Fibroblast of skin of back (primary cell): ENCODE measurements at places on chromosomes 5 and 9.

- DNase-seq, result peak; percentile 0
Observed at GRCh38 chr5:25754895-25755294, 1110.1 kb upstream of the CDH10 start.

DNA sequence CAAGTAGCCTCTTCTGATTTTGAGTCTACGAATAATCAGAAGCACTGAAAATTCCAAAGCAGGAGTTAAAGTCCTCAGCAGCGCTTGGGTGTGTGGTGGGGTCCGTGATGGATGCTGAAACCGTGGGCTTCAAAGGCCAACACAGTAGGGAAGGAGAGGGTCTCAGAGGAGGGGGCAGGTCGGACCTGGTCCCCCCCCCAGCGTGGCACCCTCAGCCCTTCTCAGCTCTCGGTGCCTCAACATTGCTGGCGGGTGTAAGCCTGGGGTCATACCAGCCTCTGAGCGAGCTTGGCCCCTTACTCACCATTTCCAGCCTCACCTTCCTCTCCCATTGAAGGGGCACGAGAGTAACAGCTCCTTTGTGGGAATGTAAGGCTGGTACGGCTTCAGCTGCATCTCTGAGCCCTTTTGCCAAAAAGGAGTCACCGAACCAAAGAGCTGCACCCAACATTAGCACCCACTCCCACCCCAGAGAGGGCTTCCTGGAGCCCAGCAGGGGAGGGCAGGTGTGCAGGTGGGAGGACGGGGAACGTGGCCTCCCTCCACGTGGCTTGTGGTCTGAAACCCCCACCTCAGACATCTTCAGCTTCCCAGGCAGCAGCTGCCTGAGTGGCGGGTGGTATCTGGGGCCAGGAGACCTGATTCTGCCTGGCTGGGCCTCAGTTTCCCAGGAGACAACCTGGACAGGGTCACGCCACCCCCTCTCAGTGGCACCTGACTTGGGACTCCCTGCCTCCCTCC is 6.7 kb upstream of the LCN1 start:
- no peak for DNase-seq

- no peak for DNase-seq
Observed at GRCh38 chr5:169944115-169944514, 36.2 kb downstream of the INSYN2B start.

DNA sequence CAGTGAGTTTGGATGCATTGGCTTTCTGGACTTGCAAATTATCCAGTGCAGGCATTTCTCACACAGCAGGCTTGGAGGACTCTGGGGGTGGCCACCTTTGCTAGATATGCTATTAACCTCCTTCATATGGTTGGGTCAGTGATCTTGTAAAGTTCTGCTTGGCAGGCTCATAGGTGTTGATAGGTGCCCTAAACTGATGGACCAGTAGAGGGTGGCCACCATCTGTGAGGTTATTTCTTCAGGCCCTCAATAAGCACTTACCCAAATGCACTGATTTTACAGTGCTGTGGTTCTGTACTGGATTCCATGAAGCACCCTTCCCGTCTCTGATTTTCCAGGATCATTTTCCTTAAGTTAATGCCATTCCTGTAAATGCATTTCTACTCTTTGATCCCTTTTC is 216.3 kb downstream of the COMMD10 start:
- no peak for DNase-seq

DNA sequence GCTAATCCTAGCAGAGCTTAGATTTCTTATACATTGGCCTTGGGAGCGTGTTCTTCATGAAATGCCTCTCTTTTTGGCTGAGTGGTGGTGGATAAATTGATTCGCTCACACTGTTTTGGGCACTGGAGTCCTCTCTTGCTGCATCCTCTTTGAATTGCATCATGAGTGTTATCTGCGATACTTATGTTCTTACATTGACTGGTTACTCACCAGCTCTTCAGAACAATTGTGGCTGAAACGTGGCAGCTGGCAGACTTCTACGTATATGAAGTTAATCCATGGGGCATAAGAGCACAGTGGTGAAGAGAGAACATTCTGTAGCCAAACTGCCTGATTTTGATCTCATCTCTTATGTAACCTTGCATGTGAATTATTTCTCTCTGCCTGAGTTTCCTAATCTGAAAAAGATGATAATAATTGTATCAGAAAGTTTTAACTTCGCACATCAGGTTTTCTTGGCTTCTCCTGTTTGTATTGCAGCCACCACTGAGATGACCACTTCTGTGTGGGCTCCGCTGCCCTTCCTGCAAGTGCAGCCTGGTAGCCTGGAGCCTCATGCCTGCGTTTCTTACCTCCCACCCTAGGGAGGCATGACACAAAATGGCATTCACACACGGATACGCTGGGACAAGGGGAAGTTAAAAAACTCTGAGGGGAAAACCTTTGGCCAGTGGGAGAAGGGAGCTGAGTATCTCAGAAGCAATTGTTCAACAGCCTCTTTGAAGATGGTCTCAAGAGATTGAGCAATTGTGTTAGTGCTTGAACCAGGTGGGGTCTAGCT is 295.2 kb downstream of the ARHGAP26 start:
- DNase-seq, result peak; percentile 46

DNA sequence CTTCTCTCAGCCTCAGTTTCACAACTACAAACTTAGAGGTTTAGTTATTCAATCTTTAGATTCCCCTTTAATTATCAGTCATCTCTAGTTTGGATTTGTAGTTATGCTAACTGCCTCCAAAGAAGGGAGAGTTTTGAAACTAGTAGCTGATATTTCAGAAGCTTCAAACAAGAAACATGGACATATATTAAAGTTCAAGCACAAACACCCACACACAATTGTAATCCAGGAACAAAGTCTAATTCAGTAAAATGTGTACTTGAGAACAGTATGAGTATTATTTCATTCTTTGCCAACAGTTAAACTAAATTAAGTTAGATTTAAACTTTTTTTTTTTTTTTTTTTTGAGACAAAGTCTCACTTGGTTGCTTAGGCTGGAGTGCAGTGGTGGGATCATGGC is 71.2 kb upstream of the ABCA1 start:
- DNase-seq, result no peak

DNA sequence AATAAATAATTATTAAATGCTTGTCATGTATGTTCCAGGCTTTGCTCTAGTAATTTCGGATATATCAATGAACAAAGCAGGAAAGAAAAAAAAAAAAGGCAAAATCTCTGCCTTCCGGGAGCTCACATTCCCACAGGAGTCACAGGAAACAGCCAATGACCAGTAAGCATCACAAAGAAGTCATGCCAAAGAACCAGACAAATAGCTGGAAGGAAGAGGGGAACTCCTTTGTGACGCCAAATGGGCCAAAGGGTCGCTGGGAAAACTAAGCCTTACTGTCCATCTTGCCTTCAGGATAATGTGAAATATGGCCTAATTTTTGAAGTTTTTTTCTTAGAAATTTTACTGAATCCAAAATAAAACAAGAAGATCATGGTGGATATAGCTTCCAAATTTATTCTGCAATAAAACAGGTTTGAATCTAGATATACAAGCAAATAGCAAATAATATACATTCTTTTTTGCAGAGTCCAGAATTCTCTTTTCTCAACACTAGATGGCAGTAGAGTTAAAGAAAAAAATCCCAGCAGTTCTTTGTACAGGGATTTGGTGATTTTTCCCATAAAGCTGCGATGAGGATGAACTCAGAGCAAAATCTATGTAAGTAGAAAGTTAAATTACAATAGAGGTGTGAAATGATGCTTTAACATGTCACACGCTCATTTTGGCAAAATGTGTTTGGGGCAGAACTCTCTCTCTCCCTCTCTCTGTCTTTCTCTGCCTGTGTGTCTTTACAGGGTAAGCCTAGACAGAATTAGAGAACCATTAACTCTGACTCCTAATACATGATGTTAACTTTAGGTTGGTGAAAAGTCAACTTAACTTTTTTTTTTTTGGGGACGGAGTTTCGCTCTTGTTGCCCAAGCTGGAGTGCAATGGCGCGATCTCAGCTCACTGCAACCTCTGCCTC is 60.0 kb upstream of the TUT7 start:
- DNase-seq, result peak; percentile 47

DNA sequence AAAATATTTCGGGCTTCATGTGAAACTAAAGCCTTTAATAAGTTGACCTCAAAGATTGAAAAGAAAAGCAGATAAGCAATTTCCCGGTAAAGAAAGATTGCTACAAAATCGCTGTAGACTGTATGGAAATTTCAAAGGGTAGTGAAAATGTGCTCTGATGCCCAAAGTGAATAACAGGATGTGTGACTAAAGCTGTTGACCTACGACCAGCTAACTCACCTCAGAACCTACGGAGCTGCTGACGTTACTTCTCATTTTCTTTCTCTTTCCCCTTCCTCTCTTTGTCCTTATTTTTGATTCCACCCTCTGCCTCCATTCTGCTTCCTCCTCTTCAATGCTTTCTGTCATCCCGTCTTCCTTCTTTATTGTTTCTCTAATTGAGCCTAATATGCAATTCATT is 103.2 kb downstream of the PDE4D start:
- DNase-seq, result no peak

GRCh38 chr5:90518661-90519060 is 10.7 kb downstream of the LYSMD3 start:
- DNase-seq, result no peak

DNA sequence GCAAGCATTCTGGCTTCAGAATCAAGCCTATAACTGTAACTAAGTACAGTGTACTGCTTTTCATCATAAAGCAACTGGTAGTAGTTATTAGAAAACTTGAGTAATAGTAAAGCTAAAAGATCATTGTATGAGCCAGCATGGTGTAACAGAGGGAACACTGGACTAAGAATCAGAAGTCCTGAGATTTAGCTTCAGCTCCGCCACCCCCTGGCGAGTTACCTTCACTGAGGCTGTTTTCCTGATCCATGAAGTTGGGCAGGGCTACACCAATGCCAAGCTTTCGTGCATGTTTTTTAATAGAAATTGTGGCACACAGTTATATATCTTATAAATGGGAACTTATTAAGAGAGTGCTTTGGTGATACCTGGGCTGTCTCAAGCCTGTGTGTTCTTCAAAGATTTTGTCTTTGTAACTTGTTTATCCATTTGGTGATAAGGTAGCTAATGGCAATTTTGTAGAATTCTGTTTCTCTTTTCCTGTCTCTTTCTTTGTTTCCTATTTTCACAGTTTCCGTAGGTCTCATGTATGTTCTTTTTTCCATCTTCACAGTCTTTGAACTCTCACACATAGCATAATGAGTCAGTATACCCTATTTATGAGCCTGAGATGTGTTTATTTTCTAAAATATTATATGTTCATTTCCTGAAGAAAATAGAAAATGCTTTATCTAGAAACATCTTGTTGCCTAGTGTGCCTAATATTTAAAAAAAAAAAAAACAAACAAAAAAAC is 102.3 kb downstream of the GDNF start:
- DNase-seq, result no peak

- DNase-seq, result no peak
Observed at GRCh38 chr5:82855893-82856550, 221.2 kb downstream of the TMEM167A start.
